ENCODE measurements at places on chromosomes 5 and 9.
A peak's percentile ranks its signal among the peaks of the same experiment; 100 is the strongest.

DNA sequence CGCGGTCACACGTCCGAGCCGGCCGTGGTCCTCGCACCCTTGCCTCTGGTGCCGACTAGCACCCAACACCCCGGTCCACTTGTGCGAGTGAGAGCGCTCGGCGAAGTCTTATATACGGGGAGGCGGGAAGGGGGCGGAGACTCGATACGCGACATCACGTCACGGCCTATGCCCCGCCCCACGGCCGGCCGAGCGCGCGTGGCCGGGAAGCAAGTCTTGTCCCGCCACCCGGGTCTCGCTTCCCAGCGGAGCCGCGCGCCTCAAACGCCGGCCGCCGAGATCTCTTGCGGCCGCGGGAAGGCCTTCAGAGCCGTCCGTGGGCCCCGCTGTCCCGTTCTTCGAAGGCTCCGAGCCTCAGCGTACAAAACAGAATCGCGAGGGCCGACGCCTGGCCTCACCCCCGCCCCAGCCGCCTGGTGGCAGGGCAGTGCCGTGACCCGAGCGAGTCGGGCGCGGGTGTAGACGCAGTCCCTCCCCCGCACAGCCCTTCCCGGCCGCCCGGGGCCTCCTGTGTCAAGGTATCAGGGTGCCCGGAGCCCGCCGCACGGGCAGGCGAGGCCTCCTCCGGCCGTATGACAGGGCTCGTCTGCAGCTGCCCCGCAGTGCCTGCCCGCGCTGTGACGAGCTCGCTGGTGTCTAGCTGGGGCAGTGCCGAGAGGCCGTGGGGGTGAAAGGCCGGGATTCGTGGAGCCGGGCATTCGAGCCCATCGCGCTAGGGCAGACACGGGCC is at the start of gene PLK2:
TSS of gene PLK2 (minus strand) at position 85 of the 730 bp plus-strand sequence. CDS start 127 bp downstream, outside the sequence.
- peak; percentile 84 for DNase-seq

DNA sequence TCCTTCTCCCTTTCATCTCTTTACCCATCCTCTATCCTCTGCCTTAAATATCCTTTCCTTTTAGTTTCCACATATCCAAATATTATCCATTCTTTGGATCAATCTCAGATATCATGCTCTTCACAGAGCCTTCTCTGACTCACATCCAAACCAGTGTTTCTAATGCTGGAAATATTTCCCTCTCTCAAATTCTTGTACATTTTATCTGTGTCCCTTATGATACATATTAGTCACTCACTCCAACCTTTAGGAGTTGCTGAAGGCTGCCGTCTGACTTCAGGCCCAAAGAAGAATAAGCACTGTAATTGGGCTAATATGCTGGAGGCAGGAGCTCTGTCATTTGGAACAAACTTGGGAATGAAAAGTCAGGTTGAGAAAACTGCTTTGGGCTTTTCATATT is 156.4 kb upstream of the RUSC2 start:
- no peak for DNase-seq

DNA sequence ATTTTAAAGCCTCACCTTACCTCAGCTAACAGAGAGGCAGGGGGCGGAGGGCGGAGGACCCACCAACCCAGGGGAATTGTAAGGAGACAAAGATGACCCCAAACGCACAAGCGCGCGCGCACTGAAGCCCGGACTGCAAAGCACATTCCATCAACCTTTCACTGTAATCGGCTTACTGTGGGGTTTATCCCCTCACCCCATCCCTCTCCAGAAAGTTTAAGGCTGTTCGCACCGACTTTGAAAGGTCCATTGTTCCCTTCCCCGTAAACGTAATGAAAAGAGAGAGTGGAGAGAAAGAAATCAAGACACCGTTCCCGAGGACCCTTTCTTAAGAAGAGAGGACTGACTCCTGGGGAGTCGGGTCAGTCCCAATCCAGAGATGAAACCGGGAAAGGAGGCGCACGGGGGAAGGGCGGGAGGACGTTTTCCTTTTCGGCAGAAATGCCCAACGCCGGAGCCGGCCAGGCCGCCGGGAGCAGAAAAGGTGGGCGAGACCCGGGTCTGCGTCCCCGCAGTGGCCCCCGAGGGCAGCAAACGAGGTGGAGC is 464 bp downstream of the CEMIP2 start:
- peak; percentile 29 for DNase-seq

- peak; percentile 33 for DNase-seq
These were observed 1.0 kb downstream of the LRRC8A start for GRCh38 chr9:128882677-128883603.

GRCh38 chr9:136143215-136144001 is 24.7 kb upstream of the TMEM250 start:
- no peak for DNase-seq

- DNase-seq = no peak
These were observed 33.6 kb upstream of the IRX4 start for GRCh38 chr5:1916041-1917001.

DNA sequence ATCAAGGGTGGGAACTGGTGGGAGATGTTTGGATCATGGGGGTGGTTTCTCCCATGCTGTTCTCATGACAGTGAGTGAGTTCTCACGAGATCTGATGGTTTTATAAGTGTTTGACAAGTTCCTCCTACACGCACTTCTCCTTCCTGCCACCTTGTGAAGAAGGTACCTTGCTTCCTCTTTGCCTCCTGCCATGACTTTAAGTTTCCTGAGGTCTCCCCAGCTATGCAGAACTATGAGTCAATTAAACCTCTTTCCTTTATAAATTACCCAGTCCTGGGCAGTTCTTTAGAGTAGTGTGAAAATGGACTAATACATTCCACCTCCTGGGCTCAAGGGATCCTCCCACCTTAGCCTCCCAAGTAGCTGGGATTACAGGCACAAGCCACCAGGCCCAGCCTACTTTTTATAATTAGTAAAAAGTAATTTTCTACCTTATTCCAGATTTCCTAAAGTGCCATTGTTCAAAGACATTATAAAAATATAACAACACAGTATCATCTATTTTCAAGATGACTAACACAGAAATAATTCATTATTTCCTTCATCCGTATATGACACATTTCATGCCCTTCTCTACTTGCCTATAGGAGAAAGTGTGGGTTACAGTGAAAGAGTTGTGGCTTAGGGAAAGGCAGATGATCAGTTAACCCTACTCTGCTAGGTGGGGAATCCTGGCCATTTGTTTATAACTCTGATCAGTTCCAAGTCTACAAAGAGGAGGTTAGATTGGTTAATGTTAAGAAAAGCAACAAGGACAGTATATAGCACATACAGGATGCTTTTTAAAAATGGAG is 99.9 kb downstream of the TTC39B start:
- DNase-seq = no peak

GRCh38 chr5:61332358-61332749 is 296 bp downstream of the ZSWIM6 start:
- peak; percentile 40 for DNase-seq

- no peak for DNase-seq
These were observed 420.8 kb upstream of the GRAMD2B start for GRCh38 chr5:126002222-126002897.

GRCh38 chr9:133881671-133882381 is 110.3 kb downstream of the VAV2 start:
- DNase-seq = no peak

DNA sequence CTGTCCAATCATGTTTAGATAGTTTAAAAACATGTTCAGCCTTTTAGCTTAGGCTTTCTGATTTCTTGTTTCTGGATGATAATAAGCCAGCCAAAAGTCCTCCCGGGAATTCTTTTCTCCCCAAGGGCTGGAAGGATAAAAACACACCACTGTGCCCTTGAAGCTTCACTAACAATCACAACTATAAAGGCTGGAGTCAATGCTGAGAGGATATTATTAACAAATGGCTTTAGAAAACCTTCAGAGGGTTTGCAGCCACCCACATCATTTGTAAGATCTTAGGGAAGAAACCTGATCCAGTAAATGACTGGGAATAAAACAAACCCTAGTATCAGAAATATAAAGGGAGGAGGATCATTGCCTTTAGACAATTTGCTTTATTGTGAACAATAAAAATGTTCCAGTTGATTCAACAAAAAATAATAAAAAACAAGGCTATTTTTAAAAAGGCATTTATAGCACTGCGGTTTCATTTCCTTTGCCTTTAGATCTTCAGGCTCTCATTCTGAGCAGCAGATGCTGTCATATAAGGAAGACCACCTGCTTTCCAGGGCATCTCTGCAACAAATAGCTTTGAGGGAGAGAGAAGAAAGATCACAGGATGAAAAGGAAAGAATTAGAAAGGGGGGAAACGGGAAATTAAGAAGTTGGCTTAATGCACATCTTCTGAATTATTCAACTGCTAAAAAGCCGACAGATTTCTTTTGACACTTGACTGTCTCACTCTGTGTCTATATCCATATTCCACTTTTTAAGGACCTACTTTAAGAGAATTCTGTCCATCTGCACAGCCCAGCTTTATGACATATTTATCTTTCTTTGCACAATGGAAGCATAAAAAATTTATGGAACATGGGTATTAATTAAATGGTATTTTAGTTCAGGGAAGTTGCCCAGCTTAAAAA is 277.2 kb upstream of the SLC24A2 start:
- DNase-seq = no peak

- no peak for DNase-seq
These were observed 74.9 kb upstream of the NIPAL4 start for GRCh38 chr5:157384971-157385709.

DNA sequence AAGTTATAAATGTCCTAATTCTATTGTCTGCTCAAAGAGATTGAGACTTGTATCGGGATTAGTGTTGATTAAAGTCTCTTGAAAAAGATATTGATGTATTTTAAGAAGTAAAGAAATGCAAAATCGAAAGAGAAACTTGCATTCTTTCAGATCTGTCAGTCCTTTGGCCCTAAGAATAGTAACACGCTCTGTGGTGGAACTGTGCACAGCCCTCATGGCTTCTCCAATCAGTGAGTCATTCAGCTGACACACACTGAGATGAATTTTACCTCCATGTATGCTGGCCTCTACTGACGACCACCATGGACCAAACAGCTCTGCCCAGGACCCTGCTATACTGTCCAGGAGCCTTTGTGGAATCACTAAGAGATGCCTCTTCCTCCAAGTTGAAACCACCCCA is 232.4 kb downstream of the ESM1 start:
- DNase-seq = no peak

- DNase-seq = no peak
These were observed 97.3 kb downstream of the OXCT1 start for GRCh38 chr5:41772785-41773442.

- DNase-seq = no peak
These were observed 7.4 kb upstream of the IFNA1 start for GRCh38 chr9:21432672-21433425.

Data from stimulated activated naive CD8-positive, alpha-beta T cell treated with anti-CD3 and anti-CD28 coated beads, Interleukin-15, Interleukin-2, amounts not matched to agents 100 U/mL and 50 U/mL, for 24 hours (primary cell).